ENCODE measurements at places on chromosomes 1 and 21.

- no peak for DNase-seq
Measured at GRCh38 chr1:88488237-88488636, 195.8 kb upstream of the PKN2 start.

DNA sequence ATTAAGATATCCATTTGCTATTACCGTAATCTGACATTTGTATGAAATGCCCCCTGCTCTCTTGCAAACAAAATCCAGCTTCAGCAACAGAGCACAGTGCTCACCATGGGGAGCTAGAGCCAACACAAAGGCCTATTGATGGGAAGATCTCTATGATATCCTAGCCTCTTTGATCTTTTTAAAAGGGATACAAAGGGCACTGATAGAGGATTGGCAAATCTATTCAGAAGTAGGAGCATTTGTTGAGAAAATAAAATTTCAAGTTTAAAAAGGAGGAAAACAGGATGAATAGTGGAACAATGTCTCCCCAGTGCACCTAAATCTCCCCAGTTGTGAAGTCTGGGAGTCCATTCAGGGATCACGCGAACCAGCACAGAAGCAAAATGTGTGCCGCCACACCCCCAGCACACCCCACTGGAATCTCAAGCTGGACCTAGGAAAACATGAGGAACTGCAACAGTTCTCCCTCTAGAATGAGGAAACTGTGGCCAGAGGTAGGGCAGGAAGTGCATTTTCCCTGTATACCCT is 32.2 kb downstream of the MRAP start:
- DNase-seq = no peak

- no peak for DNase-seq
Measured at GRCh38 chr1:119011116-119011515, 23.0 kb upstream of the TBX15 start.

DNA sequence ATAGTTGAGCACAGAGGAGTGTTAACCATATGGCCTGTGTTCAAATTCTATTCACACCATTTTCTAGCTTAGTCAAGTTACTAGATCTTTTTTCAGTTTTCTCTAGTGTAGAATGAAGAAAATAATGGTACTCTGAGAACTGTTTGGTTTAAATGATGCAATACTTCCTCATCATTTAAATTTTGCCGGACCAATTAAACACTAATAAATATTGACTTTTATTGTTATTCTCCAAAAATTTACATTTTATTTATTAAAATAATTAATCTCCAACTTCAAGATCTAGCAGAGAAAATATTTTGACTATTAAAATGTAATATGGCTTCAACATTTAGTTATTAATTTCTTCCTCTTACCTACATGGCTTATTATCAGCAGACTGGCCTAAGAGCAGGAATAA is 123.1 kb downstream of the OLFM3 start:
- no peak for DNase-seq

DNA sequence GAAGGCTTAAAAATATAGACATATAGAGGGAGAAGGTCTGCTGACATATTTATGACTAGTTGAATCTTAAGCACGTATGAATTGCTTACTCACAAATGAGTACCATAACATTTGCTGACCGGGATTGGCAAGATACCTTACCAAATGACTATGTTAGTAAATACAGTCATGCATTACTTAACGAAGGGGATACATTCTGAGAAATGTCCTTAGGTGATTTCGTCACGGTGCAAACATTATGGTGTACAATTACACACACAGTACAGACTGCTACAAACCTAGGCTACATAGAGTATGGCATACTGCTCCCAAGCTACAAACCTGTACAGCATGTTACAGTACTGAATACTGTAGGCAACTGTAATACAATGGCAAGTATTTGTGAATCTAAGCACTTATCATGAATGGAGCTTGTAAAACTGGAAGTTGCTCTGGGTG is 19.4 kb upstream of the UBE2U start:
- no peak for DNase-seq

DNA sequence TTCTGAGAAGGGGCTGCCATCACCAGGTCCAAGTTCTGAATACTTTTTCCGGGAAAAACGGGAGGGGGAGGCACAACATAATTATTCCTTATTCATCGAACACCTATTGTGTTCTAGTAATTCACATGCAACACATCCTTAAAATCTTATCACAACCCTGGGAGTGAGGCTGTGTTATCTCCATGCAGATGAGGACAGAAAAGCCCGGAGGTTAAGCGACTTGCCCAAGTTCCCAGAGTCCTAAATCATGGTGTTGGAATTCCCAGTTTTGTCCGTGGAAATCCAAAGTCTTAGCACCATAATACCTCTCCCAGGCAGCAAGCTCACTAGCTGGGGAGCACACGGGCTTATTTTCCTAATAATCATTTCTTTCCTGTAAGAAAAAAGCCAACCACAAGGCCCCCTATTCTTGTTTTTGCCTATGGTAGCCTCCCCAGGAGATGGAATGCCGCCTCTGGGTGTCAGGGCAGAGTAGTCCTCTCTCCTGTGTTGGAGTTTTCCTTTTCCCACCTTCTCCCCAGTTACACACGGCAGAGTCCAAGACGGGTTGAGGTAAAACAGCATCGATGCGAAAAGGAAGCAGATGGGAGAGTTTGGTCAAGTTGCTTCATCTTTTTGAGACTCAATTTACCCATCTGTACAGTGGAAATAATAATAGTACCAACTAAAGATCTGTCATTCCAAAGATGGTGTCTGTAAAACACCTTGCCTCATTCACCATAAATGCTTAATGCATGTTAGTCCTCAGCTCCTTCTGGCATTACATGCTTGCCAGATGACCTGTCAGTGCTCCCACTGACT is 228.0 kb upstream of the TMEM51 start:
- no peak for DNase-seq

GRCh38 chr1:181181792-181182585 is 93.5 kb downstream of the IER5 start:
- DNase-seq = no peak

DNA sequence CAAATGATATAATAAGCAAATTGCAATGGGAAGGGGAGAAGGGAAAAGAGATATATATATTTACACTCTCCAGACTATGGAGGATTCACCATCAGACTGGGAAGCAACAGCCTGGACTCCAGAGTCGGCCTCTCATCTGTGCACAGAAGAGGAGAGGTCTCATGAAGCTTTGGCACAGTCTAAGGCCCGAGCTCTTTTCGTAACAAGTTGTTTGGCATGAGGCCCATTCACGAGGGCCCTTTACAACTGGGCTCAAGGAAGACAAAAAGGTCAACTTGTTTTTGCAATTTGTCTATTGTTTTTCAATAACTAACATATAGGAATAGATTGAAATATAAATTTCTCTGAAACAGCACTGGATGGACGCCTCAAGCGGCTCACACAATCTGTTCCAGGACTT is 66.7 kb upstream of the AJAP1 start:
- no peak for DNase-seq

DNA sequence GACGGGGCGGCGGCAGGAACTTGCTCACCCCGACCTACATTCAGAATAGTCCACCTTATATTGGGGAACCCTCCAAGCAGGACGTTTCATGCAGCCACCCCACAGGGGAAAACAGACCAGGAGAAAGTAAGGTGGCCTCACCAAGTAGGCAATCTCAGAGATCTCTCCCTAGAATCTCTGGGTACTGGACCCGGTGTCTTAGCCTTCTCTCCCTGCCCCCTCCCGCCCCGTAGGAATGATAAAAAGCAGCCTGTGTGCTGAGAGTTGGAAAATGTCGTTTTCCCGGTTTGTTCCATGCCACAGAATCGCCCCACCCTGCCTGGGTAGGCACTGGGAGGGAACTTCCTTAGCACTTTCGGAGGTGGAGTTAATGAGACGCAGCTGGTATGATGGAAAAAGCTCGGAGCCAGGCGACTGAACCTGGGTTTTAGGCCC is 789 bp upstream of the PTPN14 start:
- DNase-seq = no peak

DNA sequence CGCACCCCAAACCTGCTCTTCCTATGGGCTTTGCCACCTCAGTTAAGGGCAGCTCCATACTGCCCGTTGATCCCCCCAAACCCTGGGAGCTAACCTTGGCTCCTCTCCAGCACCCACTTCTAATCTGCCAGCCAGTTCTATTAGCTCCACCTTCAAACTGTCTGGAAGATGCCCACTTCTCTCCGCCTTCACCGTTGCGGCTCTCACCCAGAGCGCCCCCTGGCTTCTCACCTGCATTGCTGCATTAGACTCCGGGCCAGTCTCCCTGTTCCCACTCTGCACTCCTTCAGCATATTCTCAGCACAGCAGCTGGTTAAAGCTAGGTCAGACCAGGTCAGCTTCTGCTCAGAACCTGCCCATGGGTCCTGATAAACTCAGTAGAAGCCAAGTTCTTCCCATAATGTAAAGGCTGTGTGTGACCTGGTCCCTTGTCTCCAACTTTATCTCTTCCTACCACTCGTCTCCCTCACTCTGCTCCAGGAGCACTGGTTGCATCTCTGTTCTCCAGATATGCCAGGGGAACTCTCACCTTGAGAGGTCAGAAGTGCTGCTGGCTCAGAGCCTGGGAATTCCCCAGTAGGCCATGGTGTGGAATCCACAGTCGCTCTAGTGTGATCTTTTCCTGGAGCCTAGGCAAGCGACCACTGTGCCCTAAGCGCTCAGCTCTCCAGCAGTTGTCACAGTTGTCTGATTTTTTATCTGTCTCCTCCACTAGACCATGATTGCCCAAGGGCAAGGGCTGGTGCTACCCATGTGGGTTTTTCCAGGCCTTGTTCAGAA is 150.3 kb downstream of the HMGB4 start:
- DNase-seq = no peak

DNA sequence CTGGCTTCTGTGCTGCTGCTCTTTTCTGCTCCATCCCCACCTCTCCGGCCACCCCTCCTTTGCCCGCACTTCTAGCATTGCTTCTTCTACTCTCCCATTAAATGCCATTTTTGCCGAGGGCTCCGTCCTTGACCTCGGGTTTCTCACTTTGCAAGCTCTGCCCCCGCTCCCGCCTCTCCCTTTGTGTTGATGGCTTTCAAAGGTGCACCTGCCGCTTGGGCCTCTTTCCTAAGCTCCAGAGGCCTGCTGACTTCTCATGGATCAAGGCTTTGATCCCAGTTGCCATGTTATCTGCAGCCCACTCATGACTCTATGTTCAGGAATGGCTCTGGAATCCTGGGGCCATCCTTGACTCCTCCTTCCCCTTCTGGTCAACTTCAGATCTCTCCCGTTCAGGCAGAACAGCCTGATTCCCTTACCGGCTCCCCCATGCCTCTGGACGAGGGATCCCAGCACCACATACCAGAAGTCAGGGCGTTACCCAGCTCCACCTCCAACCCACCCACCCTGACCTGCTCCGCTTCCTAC is 54.3 kb downstream of the TLR5 start:
- no peak for DNase-seq

- DNase-seq = no peak
Measured at GRCh38 chr1:27163093-27163492, 8.2 kb upstream of the SLC9A1 start.

- DNase-seq = no peak
Measured at GRCh38 chr1:26539722-26540121, 10.2 kb downstream of the RPS6KA1 start.

GRCh38 chr1:66402194-66402593 is 131.8 kb upstream of the SGIP1 start:
- DNase-seq = no peak

DNA sequence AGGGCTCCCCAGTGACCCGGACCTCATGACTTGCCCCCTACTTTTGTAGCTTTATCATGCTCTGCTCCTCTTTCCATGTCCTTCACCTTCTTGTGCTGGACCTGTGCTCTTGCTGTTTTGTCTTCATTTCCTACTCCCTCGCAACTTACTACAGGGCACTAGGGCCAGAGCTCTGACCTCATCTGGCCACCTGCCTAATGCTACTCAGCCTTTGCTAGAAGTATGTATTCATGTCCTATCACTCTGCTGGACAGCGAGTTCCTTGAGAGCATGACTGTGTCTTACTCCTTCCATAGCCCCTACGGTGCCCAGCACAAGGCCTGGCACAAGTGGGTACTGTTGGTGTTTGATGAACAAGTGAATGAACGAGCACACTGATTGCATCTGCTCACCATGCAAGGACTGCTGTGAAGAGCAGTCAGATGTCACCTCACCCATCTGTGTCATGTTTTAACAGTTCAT is 1.9 kb downstream of the MTFR1L start:
- no peak for DNase-seq

DNA sequence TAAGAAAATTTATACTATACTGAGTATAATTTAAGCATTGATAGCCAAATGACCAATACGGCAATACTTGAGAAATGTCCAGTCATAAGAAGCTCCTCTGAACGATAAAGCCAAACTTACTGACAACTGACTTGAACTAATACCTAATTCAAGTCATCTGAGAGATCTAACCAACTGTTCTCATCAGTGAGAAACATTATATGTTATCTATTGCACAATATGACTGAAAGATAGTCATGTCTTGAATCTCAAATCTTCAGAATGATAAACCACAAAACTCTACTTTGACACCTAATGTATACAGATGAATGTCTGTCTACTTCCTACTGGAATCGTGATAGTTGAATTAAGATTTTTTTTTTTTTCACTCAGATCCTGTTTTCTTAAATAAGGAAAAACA is 39.0 kb downstream of the APP start:
- no peak for DNase-seq

DNA sequence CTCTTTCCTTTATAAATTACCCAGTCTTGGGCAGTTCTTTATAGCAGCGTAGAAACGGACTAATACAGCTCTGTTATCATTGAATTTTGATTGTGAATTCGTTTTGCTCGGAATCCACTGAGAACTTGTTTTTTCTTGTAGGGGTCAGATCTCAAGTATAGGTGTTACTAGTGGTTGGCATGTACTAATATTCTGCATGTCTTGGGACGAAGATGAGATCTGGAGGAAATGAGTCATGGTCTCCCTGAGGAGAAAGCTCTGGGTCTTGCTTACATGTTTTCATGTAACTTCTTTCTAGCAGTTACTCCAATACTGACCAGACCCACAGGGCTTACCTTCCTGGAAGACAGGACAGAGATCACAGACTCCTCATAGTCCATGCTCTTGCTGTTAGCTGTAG is 30.3 kb downstream of the ZSCAN20 start:
- DNase-seq = no peak

DNA sequence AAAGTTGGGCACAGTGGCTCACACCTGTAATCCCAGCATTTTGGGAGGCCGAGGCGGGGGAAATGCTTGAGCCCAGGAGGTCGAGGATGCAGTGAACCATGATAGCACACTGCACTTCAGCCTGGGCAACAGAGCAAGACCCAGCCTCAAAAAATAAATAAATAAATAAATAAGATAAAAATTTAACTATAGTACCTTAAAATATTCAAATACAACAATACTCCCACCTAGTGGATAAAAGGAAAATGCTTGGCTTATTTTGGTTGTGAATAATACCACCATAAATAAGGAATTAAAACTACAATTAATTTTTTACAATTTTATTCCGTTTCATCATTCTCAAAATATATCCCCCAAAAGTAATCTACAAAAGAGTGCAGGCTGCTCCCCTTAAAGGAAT is 8.1 kb downstream of the PSMG1 start:
- DNase-seq = no peak

Data from stimulated activated CD4-positive, alpha-beta T cell treated with anti-CD3 and anti-CD28 coated beads, Interleukin-4, amount 100 ng/mL, for 1 hour (primary cell).